ENCODE measurements at places on chromosomes 12 and 14.

DNA sequence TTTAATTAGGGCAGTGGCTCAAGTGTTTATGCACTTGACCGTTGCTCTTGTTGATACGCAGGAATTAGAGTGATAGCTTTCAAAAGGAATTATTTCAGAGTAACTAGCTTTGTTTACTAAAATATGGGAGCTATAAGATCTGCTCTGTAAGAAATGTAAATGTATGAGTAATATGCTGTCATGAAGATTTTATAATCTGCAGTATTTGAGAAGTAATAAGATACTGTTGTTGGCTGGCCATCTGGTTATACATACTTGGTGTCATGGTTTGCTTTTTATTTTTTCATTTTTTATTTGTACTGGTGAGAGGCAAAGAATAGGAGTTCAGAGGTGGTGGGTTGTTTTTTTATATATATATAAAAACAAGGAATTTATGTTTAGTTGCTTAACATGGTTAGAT, 58.5 kb downstream of the PLXNC1 start:
- DNase-seq: no peak

DNA sequence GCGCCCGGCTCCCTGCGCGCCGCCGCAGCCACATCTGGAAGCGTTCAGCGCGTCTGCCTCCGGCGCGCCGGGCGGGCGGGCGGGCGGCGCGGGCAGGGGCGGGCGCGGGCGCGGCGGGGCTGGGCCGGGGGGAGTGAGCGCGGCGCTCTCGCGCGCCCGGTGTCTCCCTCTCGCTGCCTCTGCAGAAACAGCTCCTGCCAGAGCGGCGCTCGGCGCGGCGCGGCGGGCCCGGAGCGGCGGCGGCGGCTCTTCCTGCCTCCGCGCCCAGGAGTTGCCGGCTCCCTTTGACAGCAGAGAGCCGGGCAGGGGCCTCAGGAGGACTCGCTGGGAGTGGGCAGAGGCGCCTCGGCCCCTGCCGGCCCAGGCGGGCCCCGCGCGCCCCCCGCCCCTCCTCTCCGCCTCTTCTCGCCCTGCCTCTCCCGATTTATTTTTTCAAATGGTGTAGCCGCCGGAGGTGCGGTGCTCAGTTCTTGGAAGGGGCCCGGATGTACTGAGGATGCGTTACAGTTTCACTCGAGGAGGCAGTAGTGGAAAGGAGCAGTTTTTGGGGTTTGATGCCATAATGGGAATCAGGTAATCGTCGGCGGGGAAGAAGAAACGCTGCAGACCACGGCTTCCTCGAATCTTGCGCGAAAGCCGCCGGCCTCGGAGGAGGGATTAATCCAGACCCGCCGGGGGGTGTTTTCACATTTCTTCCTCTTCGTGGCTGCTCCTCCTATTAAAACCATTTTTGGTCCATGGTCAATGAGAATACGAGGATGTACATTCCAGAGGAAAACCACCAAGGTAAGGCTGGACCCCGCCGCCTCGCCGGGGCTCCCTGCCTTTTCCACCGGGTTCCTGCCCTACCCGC, at the start of gene CACNA1C:
Gene CACNA1C (plus strand): TSS at position 162 of the 853 bp plus-strand sequence. CDS start 576 bp downstream, at position 738.
- DNase-seq: peak; percentile 16

- DNase-seq: no peak
Measured at GRCh38 chr12:104676636-104677035, 219.9 kb downstream of the CHST11 start.

- no peak for DNase-seq
Measured at GRCh38 chr12:131943876-131944275, 5.9 kb upstream of the EP400 start.

- no peak for DNase-seq
Measured at GRCh38 chr14:104294983-104295680, 156.7 kb downstream of the KIF26A start.

GRCh38 chr12:83807871-83808270, 1104.7 kb downstream of the SLC6A15 start:
- DNase-seq: no peak

GRCh38 chr12:22635812-22636211, 10.8 kb downstream of the ETNK1 start:
- DNase-seq: no peak

DNA sequence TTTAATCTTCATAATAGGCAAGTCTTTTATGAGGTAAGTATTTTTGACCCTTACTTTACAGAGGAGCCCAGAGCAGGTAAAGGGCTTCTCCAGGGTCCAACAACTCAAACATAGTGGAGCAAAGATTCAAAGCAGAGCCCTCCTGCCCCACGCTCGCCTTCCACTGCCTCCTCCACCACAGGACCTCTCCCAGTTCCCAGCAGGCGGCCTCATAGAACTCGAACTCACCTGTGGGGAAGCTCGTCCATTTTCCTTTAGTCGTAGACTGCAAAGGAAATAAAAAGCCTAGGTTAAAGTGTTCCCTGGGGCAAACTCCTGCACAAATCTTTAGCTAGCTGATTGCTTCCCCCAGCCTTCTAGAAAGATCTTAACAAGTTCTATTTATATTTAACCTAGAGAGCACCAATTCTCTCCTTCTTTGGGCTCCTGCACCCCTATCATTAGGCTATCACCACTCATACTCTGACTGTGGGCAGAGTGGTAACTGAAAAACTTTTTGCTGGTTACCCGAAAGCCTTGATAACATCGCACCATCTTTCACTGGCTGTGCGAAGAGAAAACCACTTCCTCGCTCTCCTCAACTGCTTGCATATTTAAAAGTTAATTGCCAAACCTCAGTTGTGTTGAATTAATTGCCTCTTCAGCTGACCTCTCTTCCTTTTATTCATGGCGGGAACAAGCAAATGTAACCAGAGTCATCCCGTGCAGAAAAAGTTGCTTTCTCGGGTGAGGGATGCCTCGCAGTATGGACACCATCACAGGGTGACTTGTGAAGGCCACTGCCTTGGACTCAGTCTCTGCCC, 299.6 kb downstream of the DPF3 start:
- DNase-seq: no peak

DNA sequence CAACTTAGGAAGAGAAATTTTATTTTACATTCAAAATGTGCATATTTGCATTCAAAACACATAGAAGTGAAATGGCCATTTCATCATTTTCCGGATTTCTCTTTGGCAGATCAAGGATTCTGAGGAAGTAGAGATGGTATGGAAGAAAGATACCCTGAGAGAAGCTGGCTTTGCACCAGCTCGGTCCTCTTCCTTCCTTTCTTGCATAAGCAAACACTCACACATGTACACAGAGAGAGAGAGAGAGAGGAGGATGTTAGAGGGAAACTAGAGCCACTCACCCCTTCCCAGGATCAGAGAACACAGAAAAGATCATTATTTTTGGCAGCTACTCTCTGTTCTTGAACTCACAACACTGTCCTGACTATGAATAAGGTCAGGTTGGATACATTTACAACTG, 15.6 kb upstream of the PLEKHD1 start:
- no peak for DNase-seq

- DNase-seq: no peak
Measured at GRCh38 chr14:36068777-36069534, 107.6 kb downstream of the PTCSC3 start.

- no peak for DNase-seq
Measured at GRCh38 chr12:2274733-2275132, 221.9 kb downstream of the CACNA1C start.

- DNase-seq: no peak
Measured at GRCh38 chr12:94663071-94663470, 12.7 kb upstream of the TMCC3 start.

- DNase-seq: no peak
Measured at GRCh38 chr14:105034315-105035039, 13.6 kb upstream of the CDCA4 start.

DNA sequence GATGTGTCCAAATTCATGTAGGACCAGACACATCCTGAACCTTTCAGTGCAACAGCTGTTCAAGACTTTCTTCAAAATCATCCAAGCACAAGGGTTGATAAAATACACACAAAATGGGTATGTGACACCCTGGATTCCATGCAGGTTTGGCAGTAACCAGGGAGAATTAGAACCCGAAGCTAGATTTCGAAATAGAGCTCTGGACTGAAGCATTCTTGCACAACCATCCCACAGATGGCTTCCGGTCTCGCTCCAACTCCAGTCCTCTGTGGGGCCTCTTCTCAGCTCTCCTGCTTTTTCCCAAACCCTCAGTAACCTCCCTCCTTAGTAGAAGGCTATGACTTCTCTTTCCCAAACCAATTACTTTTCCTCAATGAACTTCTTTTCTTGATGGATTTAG, 171.3 kb downstream of the TTC7B start:
- DNase-seq: no peak

DNA sequence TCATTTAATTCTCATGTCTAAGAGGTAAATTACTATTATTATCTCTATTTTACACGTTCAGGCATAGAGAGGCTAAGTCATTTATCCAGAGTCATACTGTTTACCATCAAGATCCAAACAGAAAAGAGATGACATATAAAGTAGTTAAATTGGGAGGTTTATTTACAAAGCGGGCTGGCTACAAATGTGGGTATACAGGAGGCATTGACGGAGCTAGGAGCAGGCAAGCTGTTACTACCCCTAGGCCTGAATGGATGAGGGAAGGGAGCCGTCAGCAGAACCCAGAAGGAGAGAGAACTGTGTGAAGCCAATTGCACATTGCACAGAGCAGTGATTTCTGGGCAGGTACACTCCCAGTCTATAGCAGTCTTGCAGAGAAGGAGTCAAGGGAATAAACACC, 39.8 kb downstream of the DACT1 start:
- DNase-seq: no peak

- DNase-seq: no peak
Measured at GRCh38 chr12:88650715-88651114, 70.4 kb upstream of the KITLG start.

DNA sequence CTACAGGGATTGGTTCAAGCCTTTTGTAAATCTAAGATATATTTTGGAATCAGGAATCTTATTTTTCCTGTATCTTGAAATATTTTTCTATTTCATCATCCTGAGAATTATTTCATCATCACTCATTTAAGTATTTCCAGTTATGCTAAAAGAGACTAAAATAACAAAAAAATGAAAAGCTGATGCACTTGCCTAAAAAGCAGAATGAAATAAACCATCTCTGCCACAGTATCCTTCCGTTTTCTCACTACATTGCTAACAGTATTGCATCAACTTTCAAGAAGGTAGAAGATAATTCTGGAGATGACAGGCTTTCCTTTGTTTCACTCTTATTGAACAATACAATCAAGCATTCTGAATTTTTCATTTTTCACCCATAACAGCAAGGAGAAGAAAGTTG, 31.1 kb upstream of the EIF5 start:
- DNase-seq: no peak

DNA sequence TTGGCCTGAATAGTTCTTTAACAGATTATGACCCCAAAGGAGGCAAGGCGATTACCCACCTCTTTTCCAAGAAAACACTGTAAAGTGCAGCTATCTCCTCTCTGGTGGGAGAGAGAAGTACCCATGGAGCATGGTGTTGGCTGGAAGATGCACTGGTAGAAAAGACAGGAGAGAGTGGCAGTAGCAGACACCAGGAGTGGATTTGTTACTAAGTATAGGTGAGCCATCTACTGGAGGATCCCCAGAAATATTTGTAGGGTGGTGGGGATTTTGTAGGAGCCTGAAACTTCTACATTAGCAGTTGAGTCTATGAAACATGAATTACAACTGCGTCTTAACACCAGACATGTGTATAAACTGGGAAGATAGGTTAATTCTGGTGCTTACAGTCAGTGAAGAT, 148.0 kb downstream of the SLC38A4 start:
- no peak for DNase-seq
